ENCODE measurements at places on chromosomes 3 and 15.

DNA sequence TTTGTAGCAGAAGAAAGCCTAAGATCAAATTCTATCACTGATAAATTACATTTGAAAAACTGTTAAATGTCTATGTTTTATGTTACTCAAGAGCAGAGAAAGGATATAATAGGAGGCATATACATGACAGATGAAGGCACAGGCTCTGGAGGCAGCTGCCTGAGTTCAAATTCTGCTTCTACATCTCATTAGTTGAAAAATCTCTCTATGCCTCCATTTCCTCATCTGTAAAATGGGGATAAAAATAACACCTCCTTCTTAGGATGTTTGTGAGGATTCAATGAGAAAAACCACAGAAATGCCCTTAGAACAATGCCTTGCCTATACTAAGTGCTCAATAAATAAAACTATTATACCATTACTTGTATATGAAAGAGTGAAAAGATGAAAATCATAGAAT, 21.0 kb downstream of the TP53BP1 start:
- no peak for DNase-seq

- DNase-seq = no peak
Observed at GRCh38 chr3:126107957-126108675, 24.2 kb upstream of the SLC41A3 start.

DNA sequence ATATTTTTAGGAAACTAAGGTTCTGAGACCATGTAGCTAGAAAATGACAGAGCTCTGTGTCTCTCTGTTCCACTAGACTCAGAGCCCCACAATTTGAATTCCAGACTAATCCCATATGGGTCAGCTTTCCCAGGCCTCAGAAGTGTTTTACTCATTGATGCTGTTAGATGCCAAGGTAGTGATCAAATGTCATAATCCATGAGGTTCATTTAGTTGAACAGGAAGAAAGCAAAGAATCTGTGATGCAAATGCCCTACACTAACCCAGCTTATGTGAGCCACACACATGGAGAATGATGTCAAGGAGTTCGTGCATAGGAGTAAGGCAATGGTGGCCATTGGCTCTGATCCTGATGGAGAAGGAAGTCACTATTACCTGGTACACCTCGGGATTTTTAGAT, 363.4 kb upstream of the RARB start:
- DNase-seq = no peak

GRCh38 chr3:45572755-45573154, 21.8 kb upstream of the LIMD1 start:
- no peak for DNase-seq

DNA sequence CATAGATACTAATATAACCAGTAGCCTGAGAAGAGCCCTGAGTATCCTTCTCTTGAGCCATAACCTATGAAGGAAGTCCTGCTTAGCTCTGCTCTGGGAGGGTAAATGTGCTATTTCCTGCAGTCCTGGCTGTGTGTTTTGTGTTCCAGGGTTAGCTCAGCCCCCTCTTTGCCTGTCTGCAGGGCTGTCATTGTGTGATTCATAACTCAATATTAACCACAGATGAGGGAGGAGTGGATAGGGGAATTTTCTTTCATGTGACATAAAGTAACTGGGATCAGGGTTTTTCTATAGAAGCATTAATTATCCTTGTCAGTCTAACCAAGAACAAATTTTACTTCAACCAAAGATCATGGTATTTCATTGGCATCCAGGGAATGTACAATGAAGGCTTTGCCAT, 183.3 kb upstream of the ZBTB20 start:
- no peak for DNase-seq

- no peak for DNase-seq
Observed at GRCh38 chr15:86624261-86625036, 544.8 kb downstream of the AGBL1 start.

- no peak for DNase-seq
Observed at GRCh38 chr15:29818141-29818540, 4.1 kb downstream of the TJP1 start.

- DNase-seq = no peak
Observed at GRCh38 chr3:8873740-8874139, 89.5 kb downstream of the RAD18 start.

GRCh38 chr15:78108300-78109084, 16.1 kb downstream of the SH2D7 start:
- peak; percentile 86 for DNase-seq

- peak; percentile 94 for DNase-seq
Observed at GRCh38 chr3:39177708-39178332, 14.6 kb downstream of the XIRP1 start.

- DNase-seq = no peak
Observed at GRCh38 chr3:39124876-39125840, 17.7 kb downstream of the TTC21A start.

GRCh38 chr3:17194116-17194515, 309.4 kb downstream of the PLCL2 start:
- DNase-seq = no peak

- no peak for DNase-seq
Observed at GRCh38 chr15:67927501-67928168, 87.8 kb upstream of the RNU6-1 start.

GRCh38 chr15:52505151-52505550, 23.5 kb downstream of the MYO5A start:
- peak; percentile 80 for DNase-seq

DNA sequence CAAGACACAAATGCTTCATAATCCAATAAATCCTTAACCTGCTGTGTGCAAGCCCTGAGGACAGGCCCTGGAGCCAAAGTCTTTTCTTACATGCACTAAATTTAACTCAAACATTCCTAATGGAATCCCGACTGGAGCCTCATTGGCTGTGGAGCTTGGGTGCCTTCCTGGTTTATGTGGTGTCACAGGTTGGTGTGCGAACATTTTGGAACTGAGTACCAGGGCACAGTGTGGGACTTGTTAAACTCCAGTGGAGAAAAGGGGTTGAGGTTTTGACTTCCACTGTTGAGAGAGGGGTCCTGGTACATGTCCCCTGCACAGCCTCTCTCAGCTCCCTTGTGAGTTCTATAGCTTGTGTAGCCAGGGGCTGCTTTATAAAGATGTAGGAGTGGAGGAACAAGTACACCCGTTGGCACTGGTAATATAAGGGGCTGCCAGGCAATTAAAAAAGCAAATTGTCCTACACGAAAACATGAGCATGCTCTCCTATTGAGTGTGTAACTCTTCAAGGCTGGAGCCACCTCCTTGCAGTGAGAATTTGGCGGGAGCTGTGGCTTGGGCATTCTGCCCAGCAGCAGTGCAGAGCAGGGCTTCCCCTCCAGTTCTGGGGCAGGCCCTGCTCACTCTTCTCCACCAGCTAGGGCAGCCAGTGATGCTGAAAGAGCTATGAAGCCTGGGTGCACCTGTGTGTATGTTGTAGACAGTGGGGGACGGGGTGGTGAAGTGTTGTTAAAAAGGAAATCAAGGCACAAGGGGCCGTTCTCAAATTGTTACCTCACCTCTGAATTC, 218.1 kb downstream of the CLSTN2 start:
- DNase-seq = no peak

DNA sequence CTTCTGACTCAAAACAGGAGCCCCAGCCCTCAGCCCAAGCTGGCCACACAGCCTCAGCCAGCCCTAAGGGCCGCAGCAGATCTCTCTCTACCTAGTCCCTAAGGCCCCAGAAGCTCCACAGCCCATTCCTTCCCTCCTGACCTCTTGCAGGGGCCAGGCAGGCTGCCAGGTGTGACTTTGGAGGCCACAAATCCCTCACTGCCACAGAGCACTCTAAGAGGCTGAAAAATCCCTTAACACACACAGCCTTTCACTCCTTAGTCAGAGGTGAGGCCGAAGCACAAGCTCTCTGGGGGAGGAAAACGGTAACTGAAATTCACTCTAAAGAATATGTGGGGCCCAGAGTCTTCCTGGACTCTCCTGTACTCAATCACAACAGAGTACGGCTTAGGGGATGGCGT, 23.3 kb downstream of the LRRC2 start:
- no peak for DNase-seq

DNA sequence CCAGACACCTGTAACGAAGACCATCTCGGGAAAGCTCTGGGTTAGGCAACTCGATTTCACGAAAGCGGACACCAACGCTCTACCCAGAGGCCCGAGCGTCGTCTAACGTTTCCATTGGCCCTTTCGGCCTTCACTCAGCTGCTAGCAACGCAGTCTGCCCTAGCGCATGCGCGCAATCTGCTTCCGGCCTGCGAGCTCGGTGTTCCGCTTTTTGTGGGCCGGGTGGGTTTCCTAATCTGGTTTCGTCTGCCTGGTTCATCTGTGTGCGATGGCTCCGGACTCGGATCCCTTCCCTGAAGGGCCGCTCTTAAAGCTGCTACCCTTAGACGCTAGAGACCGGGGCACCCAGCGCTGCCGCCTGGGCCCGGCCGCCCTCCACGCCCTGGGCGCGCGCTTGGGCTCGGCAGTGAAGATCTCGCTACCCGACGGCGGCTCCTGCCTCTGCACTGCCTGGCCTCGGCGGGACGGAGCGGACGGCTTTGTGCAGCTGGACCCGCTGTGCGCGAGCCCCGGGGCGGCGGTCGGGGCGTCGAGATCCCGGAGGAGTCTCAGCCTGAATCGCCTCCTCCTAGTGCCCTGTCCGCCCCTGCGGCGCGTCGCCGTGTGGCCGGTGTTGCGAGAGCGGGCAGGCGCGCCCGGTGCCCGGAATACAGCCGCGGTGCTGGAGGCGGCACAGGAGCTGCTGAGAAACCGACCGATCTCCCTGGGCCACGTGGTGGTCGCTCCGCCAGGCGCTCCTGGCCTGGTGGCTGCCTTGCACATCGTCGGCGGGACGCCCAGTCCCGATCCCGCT, 24.0 kb upstream of the GATM start:
- peak; percentile 99 for DNase-seq

DNA sequence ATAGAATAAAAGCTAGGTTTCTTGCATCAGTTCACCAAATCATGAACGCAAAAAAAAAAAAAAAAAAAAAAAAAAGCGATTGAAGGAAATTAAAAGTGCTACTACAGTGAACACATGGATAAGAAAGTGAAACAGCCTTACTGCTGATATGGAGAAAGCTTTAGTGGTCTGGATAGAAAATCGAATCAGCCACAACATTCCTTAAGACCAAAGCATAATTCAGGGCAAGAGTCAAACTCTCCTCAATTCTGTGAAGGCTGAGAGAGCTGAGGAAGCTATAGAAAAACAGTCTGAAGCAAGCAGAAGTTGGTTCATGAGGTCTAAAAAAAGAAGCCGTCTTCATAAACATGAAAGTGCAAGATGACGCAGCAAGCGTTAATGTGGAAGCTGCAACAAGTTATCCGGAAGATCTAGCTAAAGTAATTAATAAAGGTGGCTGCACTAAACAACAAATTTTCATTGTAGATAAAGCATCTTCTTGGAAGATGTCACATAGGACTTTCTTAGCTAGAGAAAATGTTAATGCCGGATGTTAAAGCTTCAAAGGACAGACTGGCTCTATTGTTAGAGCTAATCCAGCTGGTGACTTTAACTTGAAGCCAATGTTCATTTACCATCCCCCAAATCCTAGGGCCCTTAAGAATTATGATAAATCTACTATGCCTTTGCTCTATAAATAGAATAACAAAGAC, 19.2 kb downstream of the P3H2 start:
- peak; percentile 46 for DNase-seq

DNA sequence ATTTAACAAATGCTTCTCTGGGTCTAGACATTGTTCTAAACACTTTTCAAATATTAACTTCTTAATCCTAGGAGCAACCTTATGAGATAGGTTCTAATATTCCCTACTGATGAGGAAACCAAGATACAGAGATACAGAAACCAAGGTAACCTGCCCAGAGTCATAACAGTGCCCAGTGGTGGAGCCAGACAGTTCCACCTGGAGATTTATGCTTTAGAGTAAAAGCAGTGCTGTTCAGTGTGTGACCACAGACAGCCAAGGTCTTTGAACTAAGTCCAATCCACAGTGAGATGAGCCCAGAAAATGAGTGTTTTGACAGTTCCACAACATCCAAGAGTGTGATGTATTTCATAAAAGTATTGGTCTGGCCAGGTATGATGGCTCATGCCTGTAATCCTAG, 105.2 kb upstream of the UMPS start:
- DNase-seq = no peak

DNA sequence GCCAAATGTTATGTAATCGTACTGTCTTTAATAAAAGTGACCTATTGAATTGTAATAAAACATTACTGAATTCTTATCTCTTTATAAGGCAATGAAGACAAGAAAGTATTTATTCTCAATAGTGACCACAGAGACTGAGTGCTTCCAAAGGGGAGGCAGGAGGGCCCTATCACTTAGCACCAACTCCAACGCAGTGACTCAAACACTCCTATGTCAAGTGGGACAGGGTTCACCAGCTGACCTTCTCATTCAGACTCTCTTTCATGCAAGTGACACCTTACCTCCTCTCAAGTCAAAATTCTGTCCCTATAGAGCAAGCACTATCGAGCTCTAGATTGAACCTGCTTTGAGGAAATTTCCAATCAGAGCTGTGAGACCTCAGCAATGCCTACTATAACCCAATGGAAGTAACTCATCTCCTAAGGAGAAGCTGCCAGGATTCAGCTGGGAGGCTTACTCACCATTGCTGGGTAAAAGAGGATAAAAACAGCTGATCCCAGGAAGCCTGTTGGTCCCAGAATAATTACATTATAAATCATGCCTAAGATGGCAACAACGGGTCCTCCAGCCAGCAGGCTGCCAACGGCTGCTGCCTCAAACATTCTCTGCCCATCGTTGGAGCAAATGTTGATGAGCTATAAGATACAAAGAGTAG, 35.6 kb downstream of the ABCC5 start:
- DNase-seq = no peak

DNA sequence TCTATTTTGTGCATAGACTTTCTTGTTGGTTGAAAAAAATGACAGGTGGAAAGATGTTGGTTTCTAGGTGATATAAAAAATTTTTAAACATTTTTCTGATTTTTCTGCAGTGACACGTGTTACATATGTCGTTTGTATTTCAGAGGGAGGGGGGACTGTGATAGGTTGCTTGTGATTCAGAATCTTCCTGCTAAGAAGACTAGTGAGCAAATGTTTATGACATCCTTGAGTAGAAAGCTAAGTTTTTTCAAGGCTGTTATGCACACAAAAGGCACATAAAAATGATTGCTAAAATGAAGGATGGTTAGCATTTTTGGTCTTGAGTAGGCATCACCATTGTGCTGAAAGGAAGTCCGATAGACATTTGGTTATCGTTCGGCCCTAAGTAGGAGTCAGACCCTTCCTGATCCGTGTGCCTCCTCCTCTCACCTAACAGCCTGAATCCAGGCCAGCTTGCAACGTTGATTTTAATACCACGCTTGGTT, 1.5 kb downstream of the ZNF639 start:
- peak; percentile 7 for DNase-seq

Data from inflammatory macrophage treated with lipopolysaccharide for 1 hour (primary cell).